Activated T-cell treated with anti-CD3 and anti-CD28 coated beads, Interleukin-2, amount 50 U/mL, for 72 hours (primary cell): ENCODE measurements at places on chromosomes 2 and 18.

DNA sequence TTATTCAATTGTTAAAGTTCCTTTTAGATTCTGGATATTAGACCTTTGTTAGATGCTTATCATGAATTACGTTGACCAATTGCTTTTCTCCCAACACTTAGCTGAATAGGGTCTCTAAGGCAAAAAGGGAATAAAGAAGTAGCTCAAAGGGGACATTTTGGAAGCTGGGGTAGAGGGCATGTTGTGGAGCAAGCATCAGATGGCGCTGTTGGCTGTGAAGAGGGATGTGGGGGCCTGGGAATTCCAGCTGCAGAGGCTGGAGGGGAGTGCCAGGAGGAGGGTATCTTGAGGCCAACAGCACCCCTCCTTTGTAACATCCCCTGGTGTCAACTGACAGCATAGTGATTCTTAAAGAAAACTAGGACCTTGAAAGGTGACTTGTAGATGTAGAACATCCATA, 198.2 kb downstream of the ADCYAP1 start:
- no peak for DNase-seq
- H3K27me3 ChIP-seq: no peaks in the 10 kb centered on the region
- H3K4me1 ChIP-seq: no peaks in the 10 kb centered on the region

GRCh38 chr2:226320076-226320948, 479.3 kb downstream of the IRS1 start:
- no peak overlapping the region for H3K4me3 ChIP-seq
- peaks cover 19% of the 10 kb centered on the region for H3K27me3 ChIP-seq
- no peak for DNase-seq
- no peaks in the 10 kb centered on the region for H3K36me3 ChIP-seq
- H3K4me1 ChIP-seq: no peaks in the 10 kb centered on the region

- no peaks in the 10 kb centered on the region for H3K36me3 ChIP-seq
- H3K27ac ChIP-seq: no peak overlapping the region
- DNase-seq: no peak
- H3K27me3 ChIP-seq: peaks cover 21% of the 10 kb centered on the region
- H3K4me3 ChIP-seq: no peak overlapping the region
Observed at GRCh38 chr2:240996161-240996833, 2.1 kb upstream of the SNED1 start.

DNA sequence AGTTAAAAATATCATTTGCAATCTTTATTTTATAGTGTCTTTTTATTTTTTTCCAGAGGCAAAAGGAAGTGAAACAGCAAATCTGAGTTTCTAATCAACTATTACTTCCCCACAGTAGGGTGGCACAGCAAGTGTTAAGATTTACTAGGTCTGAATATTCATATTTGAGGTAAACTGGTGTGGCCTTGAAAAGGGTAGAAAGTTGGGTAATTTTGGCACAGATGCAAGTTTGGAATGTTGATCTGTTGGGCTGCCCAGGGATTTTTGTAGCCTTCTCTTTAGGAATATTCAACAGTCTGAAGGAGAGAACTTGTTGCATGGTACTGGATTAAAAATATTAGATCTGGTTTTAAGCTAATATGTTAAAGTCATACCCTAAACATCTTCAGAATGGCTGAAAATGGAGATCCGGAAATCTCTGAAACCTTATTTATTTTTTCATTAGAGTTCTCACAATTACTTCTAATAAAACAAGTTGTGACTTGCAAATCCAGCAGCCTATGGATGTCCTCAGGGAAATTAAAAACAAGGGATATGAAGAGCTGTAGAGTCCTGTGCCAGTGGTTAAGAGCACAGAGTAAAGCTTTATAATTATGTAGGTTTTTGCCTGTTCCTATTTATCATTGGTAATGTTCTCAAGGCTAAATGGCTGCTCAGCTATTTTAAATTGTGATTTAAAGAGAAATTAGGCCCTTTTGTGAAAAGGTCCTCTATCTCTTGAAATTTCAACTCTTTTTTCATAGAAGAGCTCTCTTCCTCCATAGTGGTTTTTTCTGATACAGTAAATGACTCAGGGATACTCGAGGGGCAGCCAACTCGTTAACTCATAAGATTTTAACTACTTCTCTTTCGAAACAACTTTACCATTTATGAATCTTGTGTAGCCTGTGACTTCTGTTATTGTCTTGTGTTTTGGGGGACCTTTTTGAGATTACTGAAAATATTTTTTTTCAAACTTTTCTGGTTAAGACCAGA, 11.0 kb downstream of the TANK start:
- no peaks in the 10 kb centered on the region for H3K27me3 ChIP-seq
- DNase-seq: no peak
- H3K27ac ChIP-seq: peak overlapping the region; percentile 74
- H3K4me3 ChIP-seq: peak overlapping the region; percentile 51

DNA sequence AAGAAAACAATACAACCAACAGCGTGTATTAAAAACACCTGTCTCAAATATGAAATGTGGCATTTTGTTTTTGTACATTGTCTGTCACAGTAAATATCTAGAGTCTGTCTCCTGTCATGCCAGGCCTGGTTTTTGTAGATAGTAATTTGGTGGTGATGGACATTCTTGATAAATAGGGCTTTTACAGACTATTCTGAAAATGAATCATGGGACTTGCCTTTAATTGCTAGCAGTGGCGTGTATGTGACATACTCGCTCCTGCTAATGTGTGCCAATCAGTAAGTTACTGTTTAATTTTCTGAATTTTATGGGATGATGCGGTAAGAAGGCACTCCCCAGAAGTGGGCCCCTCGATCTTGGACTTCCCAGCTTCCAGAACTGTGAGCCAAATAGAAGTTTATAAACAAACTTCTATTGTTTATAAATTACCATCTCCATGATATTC, 83.7 kb downstream of the TANC1 start:
- H3K27me3 ChIP-seq: no peaks in the 10 kb centered on the region
- no peak overlapping the region for H3K4me3 ChIP-seq
- no peak overlapping the region for H3K27ac ChIP-seq

GRCh38 chr2:231191896-231192872, 6.2 kb upstream of the ARMC9 start:
- no peak overlapping the region for H3K4me3 ChIP-seq
- no peaks in the 10 kb centered on the region for H3K4me1 ChIP-seq
- no peaks in the 10 kb centered on the region for H3K36me3 ChIP-seq
